ENCODE measurements at places on chromosomes 1 and 21. TPM values are rescaled to one million over a fixed set of nuclear protein-coding genes. Genes with fewer than 3 reads are reported as not detected.

Gene CRB1
- 0.49 TPM for total RNA-seq

GRCh38 chr1:57088653-57089052, 122.8 kb upstream of the C8B start:
- no peaks in the 10 kb centered on the region for H3K4me1 ChIP-seq
- no peaks in the 10 kb centered on the region for H3K27me3 ChIP-seq
- no peak overlapping the region for H3K27ac ChIP-seq
- DNase-seq: no peak

Gene FCRLA
- total RNA-seq: not detected

DNA sequence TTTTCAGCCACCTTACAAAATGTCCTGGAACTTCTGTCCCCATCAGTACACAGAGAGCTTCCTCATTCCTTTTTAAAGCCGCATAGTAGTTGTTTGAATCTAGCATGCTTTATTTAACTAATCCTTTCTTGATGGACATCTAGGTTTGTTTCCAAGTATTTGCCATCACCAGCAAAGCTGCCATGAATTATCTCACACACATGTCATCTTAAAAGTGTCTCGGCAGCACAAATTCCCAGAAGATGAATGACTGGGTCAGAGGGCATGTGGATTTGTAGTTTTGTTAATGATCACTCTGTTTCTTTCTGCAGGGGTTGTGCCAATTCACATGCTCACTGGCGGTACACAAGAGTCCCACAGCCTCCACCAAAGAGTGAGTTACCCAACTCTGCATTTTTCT, 68.3 kb downstream of the CLIC6 start:
- no peak overlapping the region for H3K27ac ChIP-seq
- no peak for DNase-seq
- H3K4me3 ChIP-seq: no peak overlapping the region
- peaks cover 8% of the 10 kb centered on the region for H3K27me3 ChIP-seq

GRCh38 chr1:69409731-69410456, 157.8 kb upstream of the LRRC7 start:
- no peak overlapping the region for H3K27ac ChIP-seq
- no peak for DNase-seq

Gene CHIA
- not detected for total RNA-seq

Gene VWA1
- 107 TPM for total RNA-seq

DNA sequence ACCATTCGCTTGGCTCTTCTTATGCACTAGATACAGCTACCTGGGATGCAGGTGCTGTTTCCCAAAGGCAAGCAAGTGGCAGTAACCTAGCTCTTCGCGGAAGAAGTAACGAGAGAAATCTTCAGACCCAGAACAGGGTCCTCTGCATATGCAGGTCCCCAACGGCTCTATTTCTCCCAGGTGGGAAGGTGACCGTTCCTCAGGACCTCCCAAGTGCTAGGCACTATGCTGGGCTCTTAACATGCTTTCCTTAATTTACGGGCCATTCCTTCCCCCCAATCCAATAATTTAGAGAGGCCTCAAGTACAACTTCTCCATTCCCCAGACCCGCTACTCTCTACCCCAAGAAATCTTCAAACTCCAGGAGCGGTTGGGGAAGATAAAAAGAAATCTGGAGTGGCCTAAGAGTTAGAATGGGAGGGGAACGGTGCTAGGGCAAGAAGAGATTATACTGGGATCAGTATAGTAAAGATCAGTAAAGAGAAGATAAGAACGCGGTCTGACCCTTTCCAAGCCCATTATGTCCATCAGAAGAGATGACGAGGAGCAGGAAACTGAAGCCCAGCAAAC, 410 bp downstream of the TXNDC12 start:
- no peak for DNase-seq
- H3K4me3 ChIP-seq: peak overlapping the region; percentile 96
- no peaks in the 10 kb centered on the region for H3K27me3 ChIP-seq

DNA sequence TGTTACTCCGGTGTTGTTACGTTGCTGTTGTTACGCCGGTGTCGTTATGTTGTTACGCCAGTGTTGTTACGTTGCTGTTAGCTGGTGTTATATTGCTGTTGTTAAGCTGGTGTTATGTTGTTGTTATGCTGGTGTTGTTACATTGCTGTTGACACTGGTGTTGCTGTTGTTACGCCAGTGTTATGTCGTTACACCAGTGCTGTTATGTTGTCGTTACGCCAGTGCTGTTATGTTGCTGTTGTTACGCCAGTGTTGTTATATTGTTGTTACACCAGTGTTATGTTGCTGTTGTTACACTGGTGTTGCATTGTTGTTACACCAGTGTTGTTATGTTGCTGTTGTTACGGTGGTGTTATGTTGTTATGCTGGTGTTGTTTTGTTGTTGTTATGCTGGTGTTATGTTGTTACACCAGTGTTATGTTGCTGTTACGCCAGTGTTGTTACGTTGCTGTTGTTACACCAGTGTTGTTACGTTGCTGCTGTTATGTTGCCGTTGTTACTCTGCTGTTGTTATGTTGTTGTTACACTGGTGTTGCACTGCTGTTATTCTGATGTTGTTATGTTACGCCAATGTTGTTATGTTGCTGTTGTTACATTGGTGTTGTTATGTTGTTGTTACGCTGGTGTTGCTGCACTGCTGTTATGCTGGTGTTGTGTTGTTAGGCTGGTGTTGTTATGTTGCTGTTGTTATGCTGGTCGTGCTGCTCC, 25.6 kb downstream of the H6PD start:
- DNase-seq: no peak
- H3K36me3 ChIP-seq: peaks cover 31% of the 10 kb centered on the region
- no peak overlapping the region for H3K27ac ChIP-seq
- H3K4me3 ChIP-seq: no peak overlapping the region
- no peaks in the 10 kb centered on the region for H3K27me3 ChIP-seq
